Colonic mucosa (tissue), 4 donors: ENCODE measurements at places on chromosomes 4 and X. TPM values are rescaled to one million over a fixed set of nuclear protein-coding genes. Genes with fewer than 3 reads are reported as not detected.

- no peaks in the 10 kb centered on the region for H3K4me1 ChIP-seq
- no peaks in the 10 kb centered on the region for H3K36me3 ChIP-seq
- H3K27ac ChIP-seq: no peak overlapping the region
- no peak for DNase-seq
Observed at GRCh38 chrX:130805903-130806302, 97.1 kb downstream of the ENOX2 start.

GRCh38 chr4:56804551-56804950, 16.9 kb downstream of the SPINK2 start:
- H3K4me1 ChIP-seq: no peaks in the 10 kb centered on the region
- no peaks in the 10 kb centered on the region for H3K36me3 ChIP-seq
- H3K4me3 ChIP-seq: no peak overlapping the region
- no peak overlapping the region for H3K27ac ChIP-seq

DNA sequence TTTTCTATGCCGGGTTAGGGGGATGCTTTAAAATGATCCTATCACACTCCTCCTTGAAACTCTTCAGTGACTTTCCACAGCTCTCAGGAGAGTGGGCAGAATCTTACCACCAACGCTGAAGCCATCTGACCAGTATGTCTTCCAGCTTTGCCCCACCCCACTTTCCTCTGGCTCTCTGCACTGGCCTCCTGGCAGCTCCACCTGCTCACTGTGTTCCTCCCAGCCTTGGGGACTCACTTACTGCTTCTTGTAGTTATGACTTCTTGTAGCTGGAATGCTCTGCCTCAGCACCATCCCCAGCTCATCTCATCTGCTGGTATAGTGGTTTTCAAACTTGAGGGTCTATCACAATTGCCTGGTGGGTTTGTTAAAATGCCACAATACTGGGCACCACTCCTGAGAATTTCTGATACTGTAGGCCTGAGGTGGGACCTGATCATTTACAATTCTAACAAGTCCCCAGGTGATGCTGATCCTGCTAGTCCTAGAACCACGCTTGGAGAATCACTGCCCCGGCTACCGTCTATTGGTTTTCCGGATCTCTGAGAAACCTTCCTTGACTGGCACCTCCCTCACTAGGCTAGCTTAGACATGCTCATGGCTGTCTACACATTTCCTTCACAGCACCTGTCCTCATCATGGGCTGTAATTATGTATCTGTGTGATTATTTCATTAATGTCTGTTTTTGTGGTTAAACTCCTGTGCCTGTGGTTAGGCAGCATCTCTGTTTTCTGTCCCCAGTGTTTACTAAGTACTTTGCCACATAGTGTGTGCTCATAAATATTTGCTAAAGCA, 152.2 kb downstream of the MGST2 start:
- H3K36me3 ChIP-seq: no peaks in the 10 kb centered on the region
- H3K4me1 ChIP-seq: peaks cover 3% of the 10 kb centered on the region
- no peak overlapping the region for H3K27ac ChIP-seq
- DNase-seq: no peak
- no peaks in the 10 kb centered on the region for H3K27me3 ChIP-seq
- H3K4me3 ChIP-seq: no peak overlapping the region

GRCh38 chr4:186878203-186878776, 154.6 kb upstream of the FAT1 start:
- H3K4me3 ChIP-seq: no peak overlapping the region
- no peaks in the 10 kb centered on the region for H3K36me3 ChIP-seq
- DNase-seq: no peak
- H3K27ac ChIP-seq: no peak overlapping the region
- no peaks in the 10 kb centered on the region for H3K4me1 ChIP-seq
- no peaks in the 10 kb centered on the region for H3K27me3 ChIP-seq

GRCh38 chrX:3166670-3167455, 125.6 kb downstream of the ARSF start:
- H3K4me1 ChIP-seq: no peaks in the 10 kb centered on the region
- H3K27me3 ChIP-seq: no peaks in the 10 kb centered on the region
- no peak overlapping the region for H3K27ac ChIP-seq
- H3K36me3 ChIP-seq: no peaks in the 10 kb centered on the region
- no peak overlapping the region for H3K4me3 ChIP-seq
- no peak for DNase-seq

DNA sequence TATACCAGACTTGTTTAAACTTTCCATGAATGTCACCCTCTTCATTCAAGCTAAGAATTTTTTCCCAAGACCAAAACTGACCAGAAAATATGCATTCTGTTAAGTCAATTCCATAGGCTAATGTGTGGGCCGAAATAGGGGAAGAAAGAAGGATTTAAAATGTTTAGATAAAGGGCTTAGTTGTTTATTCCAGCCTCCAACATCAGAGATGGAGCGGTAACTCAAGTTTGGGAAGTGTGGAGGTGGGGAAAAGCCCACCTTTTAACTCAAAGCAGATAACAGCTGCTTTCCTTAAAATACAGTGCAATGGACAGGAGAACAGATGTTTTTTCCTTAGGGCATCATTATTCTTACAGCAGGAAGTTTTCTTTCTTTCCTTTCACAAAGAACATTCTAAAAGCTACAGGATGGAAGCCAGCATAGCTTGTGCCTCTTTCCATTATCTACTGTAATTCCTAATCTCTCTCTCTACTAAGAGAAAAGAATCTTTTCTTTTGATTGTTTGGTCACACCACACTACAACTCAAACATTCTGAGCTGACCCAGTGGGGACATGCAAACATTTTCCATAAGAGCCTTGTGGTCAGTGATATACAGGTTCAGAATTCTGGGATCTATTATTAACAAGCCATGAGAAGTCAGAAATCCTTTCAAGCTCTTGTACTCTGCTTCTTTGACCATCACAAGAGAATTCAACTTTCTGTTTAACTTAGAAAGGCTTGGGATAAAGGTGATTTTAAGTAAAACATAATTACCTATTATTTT, 101.6 kb downstream of the PDE5A start:
- no peaks in the 10 kb centered on the region for H3K4me1 ChIP-seq
- no peak overlapping the region for H3K4me3 ChIP-seq
- no peaks in the 10 kb centered on the region for H3K27me3 ChIP-seq
- no peak overlapping the region for H3K27ac ChIP-seq
- DNase-seq: no peak
- no peaks in the 10 kb centered on the region for H3K36me3 ChIP-seq

The DUSP9 gene
- not detected for total RNA-seq

The PF4V1 gene
- total RNA-seq: not detected

The XG gene
- total RNA-seq: 0.50 TPM

The SPANXD gene
- total RNA-seq: not detected

The MAGEA10 gene
- total RNA-seq: not detected

The POF1B gene
- total RNA-seq: 145 TPM
